Activated CD8-positive, alpha-beta memory T cell treated with anti-CD3 and anti-CD28 coated beads for 4 hours (primary cell): ENCODE measurements at places on chromosomes 3 and 15.

GRCh38 chr3:193850084-193850619, 257.1 kb downstream of the OPA1 start:
- no peak for DNase-seq

GRCh38 chr3:136377508-136377907, 127.4 kb downstream of the PCCB start:
- DNase-seq = no peak

- DNase-seq = no peak
These were observed 63.8 kb downstream of the FRMD4B start for GRCh38 chr3:69322158-69322509.

DNA sequence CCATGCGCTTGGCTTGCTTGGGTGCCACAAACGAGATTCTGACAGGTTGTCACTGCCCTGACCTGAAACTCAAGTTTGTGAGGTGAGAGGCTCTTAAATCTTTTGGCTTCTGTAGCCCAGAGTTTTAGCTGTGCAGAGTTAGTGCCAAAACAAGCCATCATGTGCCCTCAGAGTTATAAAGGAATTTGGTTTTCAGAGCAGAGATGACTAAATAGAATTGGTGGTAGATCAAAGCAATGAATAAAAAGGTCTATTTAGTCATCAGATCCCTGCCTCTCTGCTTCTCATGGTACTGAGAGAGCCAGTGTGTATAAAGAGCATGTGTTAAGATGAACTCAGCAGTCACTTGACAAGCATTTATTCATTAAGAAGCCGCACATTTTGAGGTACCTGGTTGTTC, 207.5 kb upstream of the DPH6 start:
- DNase-seq = no peak

- no peak for DNase-seq
These were observed 63.2 kb downstream of the IQGAP1 start for GRCh38 chr15:90451053-90451850.

DNA sequence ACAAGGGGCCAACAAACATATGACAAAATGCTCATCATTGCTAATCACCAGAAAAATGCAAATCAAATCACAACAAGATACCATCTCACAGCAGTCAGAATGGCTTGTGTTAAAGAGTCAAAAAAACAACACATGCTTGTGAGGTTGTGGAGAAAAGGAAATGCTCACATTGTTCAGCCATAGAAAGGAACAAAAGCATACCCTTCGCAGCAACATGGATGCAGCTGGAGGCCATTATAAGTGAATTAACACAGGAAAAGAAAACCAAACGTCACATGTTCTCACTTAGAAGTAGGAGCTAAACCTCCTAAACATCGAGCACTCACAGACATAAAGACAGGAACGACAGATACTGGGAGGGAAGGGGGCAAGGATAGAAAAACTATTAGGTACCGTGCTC, 678.4 kb upstream of the GRM7 start:
- no peak for DNase-seq
